ENCODE measurements at places on chromosomes 7 and 10.

DNA sequence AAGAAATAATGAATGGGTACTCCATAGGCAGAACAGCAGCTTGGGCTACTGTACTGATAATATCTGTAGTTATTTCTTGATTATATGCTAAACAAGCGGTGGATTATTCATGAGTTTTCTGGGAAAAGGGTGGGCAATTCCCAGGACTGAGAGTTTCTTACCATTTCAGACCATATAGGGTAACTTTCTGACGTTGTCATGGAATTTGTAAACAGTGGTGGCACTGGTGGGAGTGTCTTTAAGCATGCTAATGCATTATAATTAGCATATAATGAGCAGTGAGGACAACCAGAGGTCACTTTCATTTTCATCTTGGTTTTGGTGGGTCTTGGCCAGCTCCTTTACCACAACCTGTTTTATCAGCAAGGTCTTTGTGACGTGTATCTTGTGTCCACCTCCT, 399.7 kb downstream of the CDC14C start:
- DNase-seq, result no peak

DNA sequence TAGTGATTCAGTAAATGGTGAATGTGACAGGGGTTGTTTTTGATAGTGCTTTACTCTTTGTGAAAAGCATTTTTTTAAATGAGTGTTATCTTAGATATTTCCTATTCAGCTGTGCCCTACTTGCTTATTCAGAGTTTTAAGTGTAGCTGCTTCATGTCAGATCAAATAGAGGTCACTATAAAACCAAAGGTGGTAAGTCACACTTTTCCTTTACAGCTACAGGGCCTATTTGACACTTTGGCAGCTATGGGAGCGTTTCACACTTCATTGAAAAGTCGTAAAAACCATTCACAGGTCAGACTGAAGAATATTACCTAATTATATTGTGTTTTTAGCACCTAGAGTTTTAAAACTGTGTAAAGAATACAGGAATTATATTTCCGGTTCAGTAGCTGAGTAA, 67.3 kb downstream of the ANKIB1 start:
- DNase-seq, result no peak

GRCh38 chr7:143992670-143993069, 7.5 kb upstream of the OR6B1 start:
- DNase-seq, result no peak

DNA sequence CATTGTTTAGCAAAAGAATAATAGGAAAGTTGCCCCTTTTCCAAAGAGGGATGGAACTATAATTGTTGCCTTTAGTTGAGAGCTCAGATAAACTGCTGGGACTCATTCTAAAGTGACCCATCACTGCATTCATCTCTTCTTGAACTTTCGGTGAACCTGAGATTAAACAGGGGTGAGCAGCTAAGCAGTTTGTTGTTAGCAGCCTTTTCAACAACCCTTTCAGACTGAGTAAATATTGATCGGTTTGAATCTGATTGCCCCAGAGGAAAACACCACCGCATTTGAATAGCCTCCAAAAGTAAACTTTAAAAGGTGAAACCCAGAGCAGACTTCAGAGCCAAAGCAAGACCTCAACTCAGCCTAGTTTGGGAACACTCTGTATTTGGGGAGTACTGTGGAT, 4.7 kb downstream of the HOXA1 start:
- DNase-seq, result no peak

- DNase-seq, result no peak
These were observed 184.7 kb upstream of the PRPS1L1 start for GRCh38 chr7:18212308-18212707.

DNA sequence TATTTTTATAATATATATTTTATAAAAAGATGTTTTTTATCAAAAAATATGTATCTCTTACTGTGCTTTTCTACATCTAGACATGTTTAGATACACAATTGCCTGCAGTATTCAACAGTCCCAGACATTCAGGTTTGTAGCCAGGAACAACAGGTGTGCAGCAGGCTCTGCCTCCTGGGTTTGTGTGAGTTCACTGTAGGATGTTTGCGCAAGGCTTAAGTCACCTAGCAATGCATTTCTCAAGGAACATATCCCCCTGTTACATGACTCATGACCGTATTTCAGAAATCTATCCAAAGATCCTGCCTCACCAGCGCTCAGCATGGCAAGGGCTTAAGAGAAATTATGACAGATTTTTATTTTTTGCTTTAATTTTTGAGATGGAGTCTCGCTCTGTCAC, 41.5 kb downstream of the PITRM1 start:
- DNase-seq, result no peak

DNA sequence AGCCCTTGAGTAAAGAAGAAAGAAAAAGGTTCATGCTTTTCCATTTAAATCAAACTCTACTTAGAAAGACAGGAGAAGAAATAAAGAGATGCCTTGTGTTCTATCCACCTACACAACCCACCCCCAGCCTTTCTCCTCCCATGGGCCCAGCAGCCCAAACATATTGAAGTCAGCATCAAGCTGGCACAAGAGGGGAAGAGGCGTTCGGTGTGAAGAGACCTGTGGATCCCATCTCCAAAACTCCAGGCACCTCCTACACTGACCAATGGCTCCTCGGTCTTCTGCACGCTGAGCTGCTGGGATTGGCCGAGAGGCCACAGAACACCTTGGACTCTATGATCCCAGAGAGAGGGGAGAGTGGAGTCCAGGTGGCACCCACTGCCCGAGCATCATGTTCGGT, 66.0 kb upstream of the CELF2 start:
- no peak for DNase-seq

DNA sequence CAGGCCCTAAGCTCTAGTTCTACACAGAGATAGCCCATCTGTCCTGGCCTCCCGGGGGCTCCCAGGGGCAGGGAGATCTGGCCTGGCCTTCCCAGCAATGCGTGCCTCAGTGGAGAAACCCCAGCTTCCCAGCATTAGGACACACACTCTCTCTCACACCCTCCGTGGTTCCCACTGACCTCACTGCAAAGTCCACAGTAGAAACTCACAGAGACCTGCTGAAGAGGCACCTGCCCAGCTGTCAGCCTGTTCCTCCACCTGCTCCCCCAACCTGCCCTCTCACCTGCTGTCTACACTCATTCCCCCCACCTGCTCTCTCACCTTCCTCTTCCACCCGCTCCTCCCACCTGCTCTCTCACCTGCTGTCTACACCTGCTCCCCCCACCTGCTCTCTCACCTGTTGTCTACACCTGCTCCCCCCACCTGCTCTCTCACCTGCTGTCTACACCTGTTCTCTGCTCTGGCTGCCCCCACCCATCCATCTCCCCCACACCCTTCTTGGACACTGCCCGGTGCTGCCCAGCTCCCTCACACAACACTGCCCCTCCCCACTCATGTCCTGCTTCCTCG, 21.1 kb upstream of the PFKP start:
- no peak for DNase-seq

GRCh38 chr10:102917314-102917961, 656 bp upstream of the CNNM2 start:
- peak; percentile 87 for DNase-seq

- no peak for DNase-seq
These were observed 1152.3 kb upstream of the C7orf33 start for GRCh38 chr7:147438216-147438615.

DNA sequence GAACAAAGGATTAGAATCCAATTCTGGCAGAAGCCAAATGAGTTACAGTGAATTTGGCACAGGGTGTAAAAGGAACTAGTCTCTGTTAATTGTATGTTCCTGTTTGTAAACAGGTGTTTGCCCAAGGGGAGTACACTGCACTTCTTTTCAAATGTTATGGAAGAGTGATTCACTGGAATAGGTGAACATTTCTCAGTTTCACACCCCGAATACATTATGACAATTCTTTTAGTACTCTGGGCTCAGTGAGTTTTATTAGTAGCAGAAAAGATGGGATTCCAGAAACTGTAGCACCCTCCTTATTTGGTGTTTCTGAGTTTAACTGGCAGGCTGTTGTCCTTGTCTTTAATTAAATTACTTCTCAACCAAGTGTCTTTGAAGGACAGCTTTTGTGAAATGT, 329.2 kb downstream of the BBS9 start:
- DNase-seq, result no peak

DNA sequence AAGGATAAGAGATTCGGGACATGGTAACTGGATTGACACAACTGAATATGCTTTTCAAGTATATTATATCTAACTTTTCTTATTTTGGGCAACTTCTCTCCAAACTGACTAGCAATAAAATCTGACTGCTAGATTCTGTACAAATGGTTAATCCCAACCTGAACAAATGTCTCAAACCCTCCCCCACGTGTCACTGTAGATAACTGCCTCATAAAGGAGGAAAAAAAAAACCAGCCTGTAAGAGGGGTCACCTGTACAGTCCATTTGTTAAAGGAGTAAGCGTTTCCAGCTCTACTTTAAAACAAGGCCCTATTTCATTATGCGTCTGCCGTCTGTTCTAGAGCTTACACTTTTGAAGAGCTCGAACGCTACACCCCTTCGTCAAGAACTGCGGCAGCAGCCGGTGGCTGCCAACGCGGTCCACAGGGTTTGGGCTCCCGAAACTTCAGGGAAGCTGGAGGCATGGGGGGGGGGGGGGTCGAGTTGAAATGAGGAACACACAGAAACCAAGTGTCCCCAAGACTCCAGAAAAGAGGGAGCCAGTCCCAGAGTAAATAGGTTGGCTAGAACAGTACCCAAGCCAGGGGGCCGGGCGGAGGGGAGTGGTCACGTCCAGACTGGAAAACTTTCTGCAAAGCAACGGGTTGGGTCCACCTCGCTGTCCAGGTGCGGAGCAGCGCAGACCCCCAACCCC, 492 bp downstream of the COG5 start:
- peak; percentile 59 for DNase-seq

GRCh38 chr7:6232116-6232515, 40.3 kb downstream of the CYTH3 start:
- no peak for DNase-seq

GRCh38 chr7:94621120-94621519, 34.8 kb downstream of the SGCE start:
- DNase-seq, result no peak

- DNase-seq, result no peak
These were observed 46.9 kb downstream of the UNC5B start for GRCh38 chr10:71259282-71259681.

DNA sequence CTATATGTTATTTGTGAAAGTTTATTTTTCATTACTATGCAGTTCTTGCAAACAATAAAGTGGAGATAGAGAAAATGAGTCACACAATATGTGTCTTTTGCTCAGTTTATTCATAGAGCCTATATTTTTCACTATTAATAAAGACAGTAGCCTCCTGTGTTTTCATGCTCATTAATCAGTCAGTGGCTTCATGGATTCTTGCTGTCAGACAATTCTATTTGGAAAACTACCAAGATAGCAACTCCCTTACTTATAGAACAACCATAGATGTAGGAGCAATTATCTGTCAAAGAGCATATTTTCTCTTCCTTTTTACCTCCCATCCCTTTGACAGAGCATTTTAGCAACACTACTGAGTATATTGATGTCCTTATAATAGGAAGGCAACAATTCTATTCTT, 132.7 kb upstream of the CALCR start:
- DNase-seq, result no peak

DNA sequence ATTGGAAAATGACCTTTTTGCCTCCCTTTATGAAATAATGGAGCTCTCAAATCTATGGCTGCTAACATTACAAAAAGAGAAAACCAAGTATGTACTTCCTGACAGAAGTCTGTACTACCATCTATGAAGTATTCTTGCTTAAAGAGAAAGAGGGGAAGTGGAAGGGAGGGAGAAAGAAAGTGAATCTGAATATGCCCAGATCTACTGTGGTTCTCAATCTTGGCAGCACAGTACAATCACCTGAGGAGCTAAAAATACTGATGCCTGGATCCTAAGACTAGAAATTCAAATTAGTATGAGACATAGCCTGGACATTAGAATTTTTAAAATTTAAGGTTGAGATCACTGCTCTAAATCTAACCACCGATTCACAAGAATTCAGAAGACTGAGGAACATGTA, 85.2 kb downstream of the IGF2BP3 start:
- DNase-seq, result no peak

- no peak for DNase-seq
These were observed 50.4 kb upstream of the AGMO start for GRCh38 chr7:15612205-15612604.

- DNase-seq, result no peak
These were observed 94.9 kb upstream of the EEPD1 start for GRCh38 chr7:36058020-36058592.

GRCh38 chr10:77296534-77297392, 340.8 kb downstream of the KCNMA1 start:
- no peak for DNase-seq

GRCh38 chr7:72466797-72467196, 54.7 kb upstream of the CALN1 start:
- no peak for DNase-seq

DNA sequence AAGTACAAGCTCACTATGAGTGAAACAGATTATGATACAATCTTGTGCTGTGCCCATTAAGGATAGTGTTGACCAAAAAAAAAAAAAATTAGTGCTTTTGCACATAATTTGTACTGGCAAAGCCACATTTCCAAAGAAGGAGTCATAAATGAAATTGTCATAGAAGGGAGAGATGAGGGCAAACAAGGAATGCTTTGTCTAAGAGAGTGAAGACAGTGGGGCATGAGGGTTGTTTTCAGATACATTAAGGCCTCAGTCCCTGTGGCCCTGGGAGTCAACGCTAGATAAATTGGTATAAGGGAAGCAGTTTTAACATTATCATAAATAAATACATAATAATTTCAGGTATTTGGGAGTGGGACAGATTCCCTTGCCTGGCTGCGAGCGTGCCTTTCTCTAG, 267.5 kb upstream of the PRKCQ start:
- DNase-seq, result no peak

DNA sequence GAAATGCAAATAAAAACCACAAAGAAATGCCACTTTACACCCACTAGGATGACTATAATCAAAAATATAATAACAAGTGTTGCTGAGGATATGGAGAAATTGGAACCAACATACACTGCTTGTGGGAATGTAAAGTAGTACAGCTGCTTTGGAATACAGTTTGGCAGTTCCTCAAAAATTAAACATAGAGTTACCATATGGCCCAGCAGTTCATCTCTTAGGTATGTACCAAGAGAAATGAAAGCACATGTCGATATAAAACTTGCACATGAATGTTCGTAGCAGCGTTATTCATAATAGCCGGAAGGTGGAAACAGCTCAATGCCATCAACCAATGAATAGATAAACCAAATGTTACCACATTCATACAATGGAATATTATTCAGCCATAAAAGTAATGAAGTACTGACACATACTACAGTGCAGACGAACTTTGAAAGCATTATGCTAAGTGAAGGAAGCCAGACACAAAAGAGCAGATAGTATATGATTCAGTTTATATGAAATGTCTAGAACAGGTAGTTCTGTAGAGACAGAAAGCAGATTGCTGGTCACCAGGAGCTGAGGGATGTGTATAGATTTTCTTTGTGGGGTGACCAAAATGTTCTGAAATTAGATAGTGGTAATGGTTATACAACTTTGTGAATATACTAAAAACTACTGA, 12.4 kb downstream of the BCAP29 start:
- no peak for DNase-seq

- no peak for DNase-seq
These were observed 26.5 kb downstream of the BTBD16 start for GRCh38 chr10:122297583-122297982.

DNA sequence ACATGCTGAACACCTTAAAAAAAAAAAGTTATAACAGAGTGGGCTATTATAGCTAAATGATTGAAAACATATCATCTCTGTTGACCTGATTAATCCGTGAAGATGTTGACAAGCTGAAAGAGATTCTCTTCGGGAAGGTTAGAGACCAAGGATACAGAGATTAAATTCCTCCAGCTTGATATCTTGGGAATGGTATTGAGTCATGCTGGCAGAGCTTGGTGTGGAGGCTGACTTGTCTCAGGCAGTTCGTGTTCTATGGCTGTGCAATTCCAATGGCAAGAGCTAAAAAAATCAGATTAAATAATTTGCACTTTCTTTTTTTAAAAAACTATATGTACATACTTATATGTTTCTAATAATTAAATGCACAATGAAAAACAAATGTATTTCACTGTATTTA, 24.9 kb upstream of the CACNA2D1 start:
- DNase-seq, result no peak

All from midbrain (tissue), 1 donor.